ENCODE measurements at places on chromosomes 6 and 20.
A peak's percentile ranks its signal among the peaks of the same experiment; 100 is the strongest.

DNA sequence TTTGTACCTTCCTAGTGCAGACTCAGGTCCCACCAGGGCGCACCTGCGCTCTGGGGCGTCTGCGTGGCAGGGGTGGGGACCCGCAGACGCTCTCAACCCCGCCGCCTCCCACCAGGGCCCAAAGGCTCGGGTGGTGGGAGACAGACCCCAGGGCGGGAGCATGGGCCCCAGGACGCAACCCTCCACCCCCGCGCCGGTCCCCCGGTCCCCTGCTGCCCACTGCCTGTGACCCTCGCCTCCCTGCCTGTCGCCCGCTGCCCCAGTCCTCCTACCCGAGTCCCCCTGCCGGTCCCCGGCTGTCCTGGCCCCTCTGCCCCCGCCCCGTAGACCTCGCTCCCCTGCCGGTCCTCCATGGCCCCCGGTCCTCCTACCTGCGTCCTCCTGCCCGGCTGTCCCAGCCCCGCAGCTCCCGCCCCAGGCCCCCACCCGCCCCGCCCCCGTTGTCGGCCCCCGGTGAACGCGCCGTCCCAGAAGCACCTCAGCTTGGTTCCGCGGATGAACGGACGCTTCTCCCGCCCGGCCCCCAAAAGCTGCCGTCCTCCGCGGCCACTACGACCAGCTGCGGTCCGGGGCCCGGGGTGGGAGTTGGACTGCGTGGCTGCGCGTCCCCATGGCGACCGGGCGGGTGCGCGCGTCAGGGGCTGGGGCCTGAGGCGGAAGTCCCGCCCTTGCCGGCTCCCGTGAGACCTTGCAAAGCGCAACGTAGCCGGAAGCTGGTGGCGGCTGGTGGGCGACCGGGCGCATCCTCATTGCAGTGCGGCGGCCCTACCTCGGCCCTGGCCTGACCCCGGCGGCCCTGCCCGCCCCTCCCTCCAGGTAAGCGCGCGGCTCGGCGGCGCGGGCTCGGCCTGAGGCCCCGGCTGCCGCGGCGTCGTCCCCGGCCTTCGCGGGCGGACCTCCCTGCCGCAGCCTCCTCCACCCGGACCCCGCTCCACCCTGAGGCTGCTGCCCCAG lies at the start of gene ARFGAP1:
Gene ARFGAP1 (plus strand): TSS at position 709 of the 954 bp plus-strand sequence. CDS start 2,768 bp downstream, outside the sequence.
- DNase-seq: peak; percentile 99

DNA sequence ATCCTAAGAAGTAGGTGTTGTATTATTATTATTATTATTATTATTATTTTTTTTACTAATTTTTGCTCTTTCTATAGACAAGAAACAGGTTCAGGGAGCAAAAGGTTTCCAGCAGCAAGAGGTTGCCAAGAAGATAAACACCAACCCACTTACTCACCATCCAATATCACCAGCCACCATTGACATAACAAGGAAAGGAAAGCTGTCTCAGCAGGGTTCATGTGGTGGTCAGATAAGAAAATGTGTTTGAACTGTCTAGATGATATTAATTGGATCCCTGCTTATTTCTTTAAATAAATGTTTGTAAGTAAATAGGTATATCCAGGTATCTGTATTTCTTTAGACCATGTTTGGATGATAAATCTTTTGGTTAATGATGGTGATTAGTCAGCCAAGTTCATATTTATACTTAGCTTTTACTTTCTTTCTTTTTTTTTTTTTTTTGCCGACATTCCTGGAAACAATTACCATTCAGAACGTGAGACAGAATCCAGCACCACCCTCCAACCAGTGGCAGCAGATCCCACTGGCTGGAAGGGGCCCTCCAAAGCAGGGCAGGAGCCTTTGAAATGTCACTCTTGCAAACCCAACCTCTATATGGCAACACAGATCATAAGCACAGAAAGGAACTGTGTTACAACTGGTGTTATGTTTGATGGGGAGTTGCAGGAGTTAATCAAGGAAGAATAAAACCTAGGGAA lies 139.2 kb upstream of the ECI2 start:
- no peak for DNase-seq

GRCh38 chr6:10256113-10256690 lies 158.7 kb downstream of the TFAP2A start:
- DNase-seq: no peak

DNA sequence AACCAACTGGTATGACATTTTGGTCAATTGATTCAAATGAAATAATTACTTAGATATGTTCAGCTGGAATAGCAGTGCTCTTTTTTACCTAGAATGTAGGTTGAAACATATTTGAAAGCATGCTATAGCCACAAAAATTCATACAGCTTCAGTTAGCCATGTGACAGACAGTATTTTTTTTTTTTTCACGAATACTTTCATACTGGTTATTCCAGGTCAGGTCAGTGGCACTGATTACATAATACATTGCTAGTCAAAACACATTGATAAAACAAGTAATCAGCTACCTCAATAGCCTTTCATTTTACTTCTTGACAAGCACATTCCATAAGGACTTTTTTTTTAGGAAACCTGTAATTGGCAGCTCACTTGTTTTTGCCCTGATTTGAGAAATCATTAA lies 222.6 kb downstream of the EYA4 start:
- no peak for DNase-seq

DNA sequence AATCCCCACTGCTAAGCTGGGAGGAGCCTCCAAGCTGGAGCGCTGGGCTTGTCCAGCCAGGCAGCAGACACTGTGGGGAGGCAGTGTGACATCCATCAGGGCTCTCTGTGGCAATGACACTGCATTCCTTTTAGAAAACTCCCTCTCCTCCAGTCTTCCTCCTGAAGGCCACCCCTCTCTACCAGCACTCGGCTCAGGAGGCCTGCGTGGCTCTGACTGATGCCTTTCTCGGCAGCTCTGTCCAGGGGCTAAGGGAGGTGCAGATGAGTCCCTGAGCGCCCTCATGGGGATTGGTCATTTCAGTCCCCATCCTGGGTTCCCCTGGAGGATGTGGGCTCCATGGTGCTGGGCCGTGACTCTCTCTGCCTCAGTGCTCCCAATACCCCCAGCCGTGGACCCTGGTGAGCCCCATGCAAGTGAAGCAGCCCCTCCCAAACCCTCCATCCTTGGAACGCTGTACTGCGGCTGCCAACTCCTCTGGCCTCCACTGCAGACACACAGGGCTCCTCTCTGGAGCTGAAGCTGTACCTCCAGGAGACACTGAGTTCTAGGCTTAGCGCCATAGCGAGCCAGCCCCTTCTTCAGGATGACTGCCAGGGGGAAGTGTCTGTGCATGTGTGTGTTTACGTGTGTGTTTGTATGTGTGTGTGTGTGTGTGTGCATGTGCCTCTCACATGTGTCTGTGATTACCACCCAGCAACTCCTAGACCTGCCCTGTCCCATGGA lies 209.6 kb downstream of the ERMARD start:
- DNase-seq: peak; percentile 9

GRCh38 chr20:13552061-13552460 lies 86.7 kb downstream of the TASP1 start:
- DNase-seq: no peak

DNA sequence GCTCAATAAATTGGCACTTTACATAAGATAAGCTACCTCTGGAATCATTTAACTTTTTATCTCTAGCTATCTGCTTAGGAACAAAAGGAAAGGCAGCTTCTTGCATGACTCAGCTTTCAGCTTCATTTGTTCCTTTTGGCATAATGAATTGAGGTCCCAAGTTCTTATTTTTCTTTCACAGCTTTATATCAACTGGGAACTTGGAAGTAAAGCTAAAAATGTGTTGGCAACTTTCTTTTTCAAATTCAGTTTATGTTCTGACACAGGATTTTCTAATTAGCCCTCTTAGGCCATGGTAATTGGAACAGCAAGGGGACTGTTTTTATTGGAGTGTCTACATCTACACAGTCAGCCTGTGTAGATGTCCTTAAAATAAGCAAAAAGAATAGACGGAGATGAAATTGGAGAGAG lies 55.2 kb upstream of the MRAP2 start:
- no peak for DNase-seq

DNA sequence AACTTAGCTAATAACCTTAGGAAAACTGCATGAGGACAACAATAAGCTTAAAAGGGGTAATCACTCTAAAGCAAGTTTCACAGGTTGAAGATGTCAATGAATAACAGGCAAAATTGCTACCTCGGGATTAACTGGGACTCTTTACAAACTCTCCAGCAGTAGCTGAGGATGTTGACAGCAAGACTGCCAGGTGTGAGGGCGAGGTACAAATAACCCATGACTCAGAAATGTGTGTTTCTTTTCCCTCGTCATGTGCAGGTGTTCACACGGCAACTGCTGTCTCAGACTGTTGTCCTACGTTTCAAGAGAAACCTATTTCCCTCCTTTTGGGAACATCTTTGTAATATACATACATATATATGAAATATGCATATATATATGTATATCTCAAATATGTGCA lies 15.9 kb downstream of the BCAS1 start:
- DNase-seq: no peak

- DNase-seq: no peak
Measured at GRCh38 chr6:147372806-147373205, 135.7 kb upstream of the SAMD5 start.

- no peak for DNase-seq
Measured at GRCh38 chr6:47447722-47448121, 29.9 kb upstream of the CD2AP start.

DNA sequence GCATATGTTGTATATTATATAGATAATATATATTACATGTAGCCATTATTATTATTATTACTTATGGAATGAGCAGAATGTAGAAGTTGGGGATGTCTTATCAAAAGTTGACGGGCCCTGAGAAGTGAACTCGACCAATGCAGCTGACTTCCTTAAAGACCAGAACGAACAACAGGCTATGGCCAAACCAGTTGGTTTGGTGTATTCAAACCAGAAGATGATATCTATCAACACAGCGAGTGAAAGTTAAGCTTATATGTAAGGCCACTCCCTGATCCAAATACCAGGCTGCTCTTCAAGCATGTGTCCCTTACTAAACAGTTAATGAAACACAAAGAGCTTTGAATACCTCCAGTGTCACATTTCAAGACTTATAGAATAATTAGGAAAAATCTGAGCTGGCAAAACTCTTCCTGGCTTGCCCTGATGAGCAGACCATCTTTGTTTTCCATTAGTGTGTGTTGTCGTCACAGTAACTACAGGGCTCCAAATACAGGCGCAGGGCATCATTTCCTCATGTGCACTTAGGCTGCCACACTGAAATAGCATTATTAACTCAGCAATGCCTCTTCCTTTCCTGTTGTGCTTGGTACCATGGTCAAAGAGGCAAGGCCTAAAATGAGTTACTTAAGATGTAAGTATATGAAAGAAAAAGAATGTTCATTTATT lies 6.6 kb downstream of the FILIP1 start:
- no peak for DNase-seq

DNA sequence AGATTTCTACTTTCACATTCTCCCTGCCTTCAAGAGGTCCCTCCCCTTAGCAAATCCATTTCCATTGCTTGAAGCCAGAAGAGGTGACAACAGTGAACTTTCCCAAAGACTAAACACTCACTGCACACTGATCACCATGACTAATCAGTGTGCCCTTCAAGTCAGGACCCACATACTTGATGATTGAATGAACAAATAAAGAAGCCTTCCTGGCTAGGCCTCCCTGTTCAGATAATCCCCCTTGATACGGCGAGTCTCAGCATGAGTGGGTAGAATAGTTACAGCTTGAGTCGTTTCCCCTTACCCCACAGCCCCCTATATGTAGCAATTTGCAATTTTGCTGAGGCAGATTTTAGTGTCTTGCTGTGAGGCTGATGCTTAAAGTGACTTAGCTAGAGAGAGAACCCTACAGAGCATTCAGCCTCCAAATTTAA lies 102.2 kb downstream of the UNC5CL start:
- no peak for DNase-seq

- no peak for DNase-seq
Measured at GRCh38 chr6:43915208-43915869, 145.3 kb downstream of the VEGFA start.

DNA sequence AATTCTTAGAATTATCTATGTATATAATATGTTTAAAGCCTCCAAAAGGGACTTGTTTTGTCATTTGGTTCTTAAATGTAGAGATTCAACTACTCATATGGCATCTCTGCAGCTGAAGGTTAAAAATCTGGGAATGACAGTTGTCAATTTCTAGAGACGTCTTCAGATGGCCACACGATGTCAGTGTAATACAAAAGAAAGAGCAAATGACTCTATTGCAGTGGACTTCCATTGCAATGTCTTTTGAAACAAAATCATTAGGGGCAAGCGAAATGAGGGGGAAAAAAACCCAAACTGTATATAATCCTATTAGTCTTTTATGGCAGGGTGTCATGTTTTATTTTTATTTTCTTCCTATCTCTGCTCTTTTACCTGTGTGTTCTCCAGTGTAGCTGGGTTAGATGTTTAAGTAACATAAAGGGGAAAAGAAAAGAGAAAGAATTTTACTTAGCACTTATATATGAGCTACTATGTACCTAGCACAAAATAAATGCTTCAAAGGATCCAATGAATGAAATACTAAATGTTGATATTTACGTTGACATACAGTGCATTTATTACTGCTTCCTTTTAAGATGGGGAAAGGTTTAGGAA lies 26.2 kb downstream of the CCN2 start:
- no peak for DNase-seq

DNA sequence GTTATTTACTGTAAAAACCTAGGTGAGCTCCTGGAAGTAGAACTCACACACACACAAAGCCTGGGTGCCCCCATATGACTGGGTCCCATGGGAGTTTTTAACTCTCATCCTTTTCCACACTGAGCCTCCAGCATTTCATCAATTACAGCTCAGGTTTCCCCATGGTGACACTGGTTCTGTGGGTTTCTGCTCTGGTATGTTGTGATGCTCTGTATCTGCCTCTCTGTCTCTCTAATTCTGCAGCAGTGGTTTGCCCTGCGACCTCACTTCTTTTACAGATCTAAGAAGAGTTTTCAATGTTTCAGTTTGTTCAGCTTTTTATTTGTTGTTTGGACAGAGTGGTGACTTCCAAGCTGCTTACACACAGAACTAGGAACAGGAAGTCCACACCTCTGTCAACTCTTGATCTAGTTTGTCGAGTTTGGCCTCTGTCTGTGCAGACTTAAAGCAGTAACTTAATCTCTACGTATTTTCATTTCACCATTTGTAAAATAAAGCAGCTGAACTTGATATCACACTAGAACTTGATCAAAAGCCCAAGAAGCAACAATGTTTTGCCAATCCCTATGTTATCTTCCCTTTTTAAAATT lies 554.3 kb downstream of the EPHA7 start:
- no peak for DNase-seq

GRCh38 chr6:56789879-56790278 lies 147.2 kb upstream of the DST start:
- DNase-seq: no peak

GRCh38 chr20:62537649-62538292 lies 62.0 kb upstream of the GATA5 start:
- DNase-seq: no peak

GRCh38 chr20:21808863-21809664 lies 103.6 kb downstream of the PAX1 start:
- DNase-seq: no peak

DNA sequence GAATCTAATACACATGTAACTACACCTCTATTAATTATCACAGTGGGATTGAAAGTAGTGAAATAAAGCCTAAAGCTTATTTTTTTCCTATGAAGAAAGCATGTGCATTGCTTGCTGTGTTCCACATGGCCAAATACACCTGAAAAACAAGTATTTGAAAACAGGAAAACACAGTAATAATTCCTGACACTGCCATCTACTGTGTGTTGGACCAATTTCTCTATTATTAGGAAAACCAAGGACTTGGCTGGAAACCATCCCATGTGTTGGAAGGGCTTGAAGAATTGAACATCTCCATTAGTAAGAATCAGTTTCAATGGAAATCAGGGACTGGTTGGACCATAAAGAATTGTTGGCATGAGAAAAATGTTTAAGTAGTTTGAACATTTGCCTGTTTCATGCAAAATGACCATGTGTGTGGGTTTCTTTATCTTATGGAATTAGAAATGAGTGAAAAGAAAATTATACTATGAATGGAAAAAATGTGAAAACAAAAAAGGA lies 124.1 kb downstream of the PHF3 start:
- DNase-seq: no peak

All from 8988T (cell line).